Glutamatergic neuron (in vitro differentiated cells): ENCODE measurements at places on chromosomes 12 and 14.

GRCh38 chr14:76675046-76675445 lies 86.2 kb upstream of the VASH1 start:
- DNase-seq = no peak
- H3K27ac ChIP-seq = no peak overlapping the region
- no peak overlapping the region for H3K4me3 ChIP-seq
- no peaks in the 10 kb centered on the region for H3K4me1 ChIP-seq
- no peaks in the 10 kb centered on the region for H3K36me3 ChIP-seq
- no peaks in the 10 kb centered on the region for H3K27me3 ChIP-seq

DNA sequence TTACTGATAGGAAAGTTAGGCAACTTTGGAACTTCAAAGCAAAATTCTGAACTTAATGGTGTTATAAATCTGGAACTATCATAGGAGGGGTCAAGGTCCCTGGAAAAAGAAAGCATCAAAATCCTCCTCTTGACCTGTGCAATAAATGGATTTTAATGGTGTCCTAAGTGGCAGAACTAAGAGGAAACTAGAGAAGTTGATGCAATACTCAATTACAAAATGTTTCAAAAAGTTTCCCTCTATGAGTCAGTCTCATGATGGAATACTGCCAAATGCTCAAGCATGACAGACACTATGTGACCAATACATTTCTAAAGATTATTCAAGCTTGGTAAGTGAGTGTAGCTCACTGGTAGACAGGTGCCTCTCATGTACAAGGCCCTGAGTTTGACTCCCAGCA lies 47.7 kb upstream of the ERGIC2 start:
- H3K27me3 ChIP-seq = no peaks in the 10 kb centered on the region
- no peaks in the 10 kb centered on the region for H3K36me3 ChIP-seq
- H3K4me3 ChIP-seq = no peak overlapping the region
- DNase-seq = no peak
- H3K4me1 ChIP-seq = no peaks in the 10 kb centered on the region
- no peak overlapping the region for H3K27ac ChIP-seq

DNA sequence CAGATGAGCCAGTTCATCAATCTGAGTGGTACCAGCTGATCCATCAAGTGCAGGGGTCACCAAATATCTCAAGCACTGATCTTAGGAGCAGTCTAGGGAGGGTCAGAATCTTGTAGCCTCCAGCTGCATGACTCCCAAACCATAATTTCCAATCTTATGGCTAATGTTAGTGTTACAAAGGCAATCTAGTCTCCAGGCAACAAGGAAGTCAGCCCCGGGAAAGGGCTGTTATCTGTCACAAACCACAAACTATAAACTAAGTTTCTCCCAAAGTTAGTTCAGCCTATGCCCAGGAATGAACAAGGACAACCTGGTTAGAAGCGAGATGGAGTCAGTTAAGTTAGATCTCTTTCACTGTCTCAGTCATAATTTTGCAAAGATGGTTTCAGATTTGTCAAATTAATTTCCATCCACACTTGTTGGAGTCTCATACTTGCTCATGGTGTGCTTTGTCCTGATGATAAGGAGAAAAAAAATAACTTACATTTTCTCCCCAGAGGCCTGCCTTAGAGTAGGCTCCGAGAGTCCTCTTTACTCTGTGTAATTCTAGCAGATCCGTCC lies 3.9 kb upstream of the ABHD4 start:
- DNase-seq = no peak
- H3K4me3 ChIP-seq = no peak overlapping the region
- no peak overlapping the region for H3K27ac ChIP-seq
- H3K27me3 ChIP-seq = peaks cover 5% of the 10 kb centered on the region

GRCh38 chr12:117212563-117213190 lies 22.4 kb upstream of the FBXO21 start:
- peak overlapping the region; percentile 48 for H3K27ac ChIP-seq
- H3K4me1 ChIP-seq = peaks cover 7% of the 10 kb centered on the region
- H3K4me3 ChIP-seq = no peak overlapping the region
- H3K27me3 ChIP-seq = peaks cover 4% of the 10 kb centered on the region
- H3K36me3 ChIP-seq = no peaks in the 10 kb centered on the region
- peak; percentile 78 for DNase-seq

- H3K4me1 ChIP-seq = no peaks in the 10 kb centered on the region
- DNase-seq = peak; percentile 25
- no peaks in the 10 kb centered on the region for H3K36me3 ChIP-seq
- H3K4me3 ChIP-seq = no peak overlapping the region
- peaks cover 3% of the 10 kb centered on the region for H3K27me3 ChIP-seq
- no peak overlapping the region for H3K27ac ChIP-seq
Observed at GRCh38 chr12:46124848-46125619, 134.7 kb upstream of the SCAF11 start.

GRCh38 chr14:61551384-61551783 lies 143.9 kb upstream of the HIF1A start:
- H3K36me3 ChIP-seq = no peaks in the 10 kb centered on the region
- DNase-seq = no peak
- no peak overlapping the region for H3K27ac ChIP-seq
- peaks cover 2% of the 10 kb centered on the region for H3K27me3 ChIP-seq

DNA sequence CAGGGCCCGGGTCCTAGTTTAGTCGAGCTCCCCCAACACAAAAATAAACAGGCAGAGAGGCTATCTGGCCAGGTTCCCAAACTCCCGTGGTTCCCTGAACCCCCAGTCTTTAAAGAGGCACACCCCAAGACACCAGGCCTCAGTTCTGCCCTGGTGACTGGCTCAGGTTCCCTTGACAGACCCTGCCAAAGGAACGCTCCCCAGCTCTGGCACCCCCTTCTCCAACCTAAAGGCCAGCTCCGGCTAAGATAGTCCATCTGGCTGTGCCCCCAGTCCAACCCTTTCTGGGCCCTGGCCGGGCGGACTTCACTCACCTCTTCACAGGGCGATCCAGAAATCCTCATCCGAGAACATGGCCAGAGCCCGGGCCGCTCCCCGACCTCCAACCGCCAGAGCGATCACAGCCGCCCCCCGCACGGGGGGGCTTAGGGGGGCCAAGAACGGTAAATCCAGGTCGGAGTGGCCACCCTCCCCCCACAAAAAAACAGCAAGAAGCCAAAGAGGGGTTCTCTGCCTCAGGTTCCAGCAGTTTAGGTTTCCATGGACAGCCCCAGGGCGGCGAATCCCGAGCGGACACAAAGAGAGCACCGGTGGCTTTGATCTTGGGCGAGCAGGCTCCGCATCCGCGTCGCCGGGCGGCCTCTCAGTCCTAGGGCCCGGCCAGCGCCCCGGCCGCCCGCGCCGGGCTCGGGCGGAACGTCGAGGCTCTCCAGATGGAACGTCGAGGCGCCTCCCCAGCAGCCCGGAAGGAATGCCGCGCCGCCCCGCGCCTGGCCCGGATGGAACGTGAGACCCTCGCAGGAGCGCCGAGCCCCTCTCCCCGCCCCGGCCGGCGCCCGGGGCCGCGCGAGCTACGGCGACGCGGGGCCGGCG lies 1.1 kb downstream of the KMT2D start:
- peaks cover 16% of the 10 kb centered on the region for H3K27me3 ChIP-seq
- peak overlapping the region; percentile 98 for H3K4me3 ChIP-seq
- peak; percentile 54 for DNase-seq
- H3K27ac ChIP-seq = peak overlapping the region; percentile 93

GRCh38 chr14:82379291-82379690 lies 845.6 kb upstream of the SEL1L start:
- no peak overlapping the region for H3K27ac ChIP-seq
- H3K4me1 ChIP-seq = no peaks in the 10 kb centered on the region
- no peak for DNase-seq
- no peak overlapping the region for H3K4me3 ChIP-seq

DNA sequence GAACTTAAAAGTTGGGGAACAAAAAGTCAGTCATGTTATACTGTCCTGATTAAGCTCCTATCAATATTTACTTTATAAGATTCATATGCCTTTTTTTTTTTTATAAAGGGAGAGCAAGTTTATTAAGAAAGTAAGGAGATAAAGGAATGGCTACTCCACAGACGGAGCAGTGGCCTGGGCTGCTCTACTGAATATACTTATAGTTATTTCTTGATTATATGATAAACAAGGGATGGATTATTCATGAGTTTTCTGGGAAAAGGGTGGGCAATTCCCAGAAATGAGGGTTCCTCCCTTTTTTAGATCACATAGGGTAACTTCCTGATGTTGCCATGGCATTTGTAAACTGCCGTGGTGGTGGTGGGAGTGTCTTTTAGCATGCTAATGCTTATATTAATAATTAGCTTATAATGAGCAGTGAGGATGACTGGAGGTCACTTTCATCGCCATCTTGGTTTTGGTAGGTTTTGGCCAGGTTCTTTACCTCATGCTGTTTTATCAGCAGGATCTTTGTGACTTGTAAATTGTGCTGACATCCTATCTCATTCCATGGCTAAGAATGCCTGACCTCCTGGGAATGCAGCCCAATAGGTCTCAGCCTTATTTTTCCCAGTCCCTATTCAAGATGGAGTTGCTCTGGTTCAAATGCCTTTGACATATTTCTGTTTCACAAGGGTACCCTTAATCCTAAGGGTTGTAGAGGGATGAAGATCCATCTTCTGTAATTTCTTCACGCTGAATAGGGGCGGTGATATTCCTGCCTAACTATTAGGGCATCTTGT lies 73.9 kb downstream of the OTOGL start:
- H3K36me3 ChIP-seq = no peaks in the 10 kb centered on the region
- no peaks in the 10 kb centered on the region for H3K4me1 ChIP-seq
- H3K27ac ChIP-seq = no peak overlapping the region
- H3K27me3 ChIP-seq = no peaks in the 10 kb centered on the region

DNA sequence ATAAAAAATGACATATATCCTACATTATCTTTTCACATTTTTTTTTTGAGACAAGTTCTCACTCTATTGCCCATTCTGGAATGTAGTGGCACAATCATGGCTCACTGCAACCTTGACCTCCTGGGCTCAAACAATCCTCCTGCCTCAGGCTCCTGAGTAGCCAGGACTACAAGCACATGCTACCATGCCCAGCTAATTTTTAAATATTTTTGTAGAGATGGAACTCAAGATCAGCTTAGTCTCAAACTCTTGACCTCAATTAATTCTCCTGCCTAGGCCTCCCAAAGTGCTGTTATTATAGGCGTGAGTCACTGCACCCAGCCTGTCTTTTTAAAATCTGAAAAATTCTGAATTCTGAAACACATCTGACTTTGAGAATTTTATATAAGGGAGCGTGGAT lies 241.9 kb upstream of the DCN start:
- no peaks in the 10 kb centered on the region for H3K27me3 ChIP-seq
- H3K4me3 ChIP-seq = no peak overlapping the region
- H3K36me3 ChIP-seq = no peaks in the 10 kb centered on the region
- no peak overlapping the region for H3K27ac ChIP-seq

DNA sequence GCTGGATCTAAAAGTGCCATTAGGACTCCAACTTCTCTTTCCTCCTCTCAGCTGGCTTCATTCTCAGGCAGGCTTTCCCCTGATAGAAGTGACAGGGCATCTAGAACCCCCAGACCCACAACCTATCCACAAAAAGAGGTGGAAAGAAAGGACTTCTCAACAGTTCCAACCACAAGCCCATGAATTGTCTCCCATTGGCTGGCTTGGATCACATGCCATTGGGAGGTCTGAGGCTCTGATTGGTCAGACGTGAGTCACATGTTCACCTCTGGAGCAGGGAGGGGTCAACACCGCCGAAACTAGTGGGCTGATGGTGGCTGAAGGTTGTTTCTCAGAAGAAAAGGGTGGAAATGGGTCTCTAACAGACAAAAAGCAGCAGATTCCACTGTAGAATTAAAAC lies 47.2 kb downstream of the DRAM1 start:
- H3K27ac ChIP-seq = no peak overlapping the region
- H3K4me1 ChIP-seq = no peaks in the 10 kb centered on the region
- no peaks in the 10 kb centered on the region for H3K36me3 ChIP-seq
- H3K4me3 ChIP-seq = no peak overlapping the region
- DNase-seq = no peak
